ENCODE measurements at places on chromosomes 5 and 9. TPM values are rescaled to one million over a fixed set of nuclear protein-coding genes. Genes with fewer than 3 reads are reported as not detected.

Gene FGF10
- not detected for total RNA-seq

Gene TOR1B
- total RNA-seq, result 28.4 TPM

Gene RAB3C
- total RNA-seq, result 4.9 TPM

Gene PCDHGC4
- 2.3 TPM for total RNA-seq

Gene FOXD4L6
- total RNA-seq, result 0.33 TPM

Measured in vein endothelial cell (primary cell).